CD4-positive, CD25-positive, alpha-beta regulatory T cell (primary cell): ENCODE measurements at places on chromosomes 2 and 18. TPM values are rescaled to one million over a fixed set of nuclear protein-coding genes. Genes with fewer than 3 reads are reported as not detected.

- H3K4me1 ChIP-seq, result no peaks in the 10 kb centered on the region
- peaks cover 58% of the 10 kb centered on the region for H3K36me3 ChIP-seq
- no peak for DNase-seq
- H3K27me3 ChIP-seq, result no peaks in the 10 kb centered on the region
- no peak overlapping the region for H3K27ac ChIP-seq
Measured at GRCh38 chr2:47007223-47007825, 91.7 kb upstream of the MCFD2 start.

PDE1A gene
- total RNA-seq, result not detected

DNA sequence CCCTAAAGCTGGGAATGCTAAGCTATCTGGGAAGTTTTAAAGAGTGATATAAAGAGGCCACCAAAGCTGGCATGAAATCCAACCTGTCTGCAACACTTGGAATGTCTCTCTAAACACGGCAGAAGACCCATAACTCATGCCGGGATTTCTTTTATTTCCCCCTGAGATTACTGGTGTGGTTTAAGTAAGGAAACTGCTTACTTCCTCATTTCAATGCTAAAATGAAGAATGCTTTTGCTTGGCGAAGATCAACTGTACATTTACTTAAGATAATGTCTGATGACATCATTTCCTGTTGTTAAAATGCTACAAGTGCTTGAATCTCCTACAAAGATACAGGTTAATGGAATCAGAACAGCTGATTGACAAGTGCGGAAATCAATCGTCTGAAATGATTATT, 353.8 kb upstream of the SALL3 start:
- DNase-seq, result no peak
- H3K4me3 ChIP-seq, result no peak overlapping the region
- no peaks in the 10 kb centered on the region for H3K4me1 ChIP-seq
- no peaks in the 10 kb centered on the region for H3K36me3 ChIP-seq
- no peak overlapping the region for H3K27ac ChIP-seq

GRCh38 chr2:157782057-157782845, 93.9 kb downstream of the ACVR1 start:
- no peaks in the 10 kb centered on the region for H3K27me3 ChIP-seq
- no peak overlapping the region for H3K4me3 ChIP-seq
- H3K4me1 ChIP-seq, result peaks cover 24% of the 10 kb centered on the region
- DNase-seq, result peak; percentile 46
- H3K27ac ChIP-seq, result no peak overlapping the region
- H3K36me3 ChIP-seq, result peaks cover 30% of the 10 kb centered on the region

GRCh38 chr2:172713365-172713875, 22.2 kb upstream of the RAPGEF4 start:
- no peaks in the 10 kb centered on the region for H3K36me3 ChIP-seq
- no peak overlapping the region for H3K27ac ChIP-seq
- DNase-seq, result no peak
- H3K27me3 ChIP-seq, result no peaks in the 10 kb centered on the region
- H3K4me3 ChIP-seq, result no peak overlapping the region

POTEJ gene
- total RNA-seq, result not detected

FBXO41 gene
- 17.4 TPM for total RNA-seq

DNA sequence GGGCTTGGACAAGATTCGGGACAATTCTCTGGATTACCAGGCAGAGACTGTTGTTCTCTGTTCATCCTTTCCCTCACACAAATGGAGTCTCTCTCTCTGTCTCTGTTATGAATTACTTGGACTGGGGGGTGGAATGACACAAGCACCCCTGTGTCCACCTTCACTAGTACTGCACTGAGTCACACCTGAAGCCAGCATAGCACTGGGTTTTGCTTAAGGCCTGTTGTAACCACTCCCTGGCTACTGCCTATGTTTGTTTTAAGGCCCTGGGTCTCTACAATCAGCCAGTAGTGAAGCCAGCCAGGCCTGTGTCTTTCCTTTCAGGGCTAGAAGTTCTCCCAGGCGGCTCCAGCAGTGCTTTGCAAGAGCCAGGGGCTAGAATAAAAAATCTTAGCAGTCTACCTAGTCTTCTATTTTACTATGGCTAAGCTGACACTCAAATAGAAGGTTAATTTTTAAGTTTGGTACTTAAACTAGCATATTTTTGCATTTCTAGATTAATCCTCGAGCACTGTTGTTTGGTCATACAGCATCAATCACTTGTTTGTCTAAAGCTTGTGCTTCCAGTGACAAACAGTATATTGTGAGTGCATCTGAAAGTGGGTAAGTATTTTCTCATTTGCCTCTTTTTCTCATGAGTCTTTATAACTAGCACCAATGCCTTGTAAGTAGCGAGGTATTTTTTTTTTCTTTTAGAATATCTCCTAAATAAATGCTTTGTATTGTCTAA, 27.8 kb downstream of the WDR7 start:
- H3K4me1 ChIP-seq, result no peaks in the 10 kb centered on the region
- peaks cover 32% of the 10 kb centered on the region for H3K36me3 ChIP-seq
- no peak overlapping the region for H3K4me3 ChIP-seq
- H3K27ac ChIP-seq, result no peak overlapping the region
- DNase-seq, result no peak

GRCh38 chr2:101698014-101698843, 722 bp downstream of the MAP4K4 start:
- peak overlapping the region; percentile 73 for H3K27ac ChIP-seq
- peak; percentile 13 for DNase-seq
- H3K36me3 ChIP-seq, result peaks cover 3% of the 10 kb centered on the region
- H3K27me3 ChIP-seq, result no peaks in the 10 kb centered on the region
- peaks cover 45% of the 10 kb centered on the region for H3K4me1 ChIP-seq
- peak overlapping the region; percentile 98 for H3K4me3 ChIP-seq

DNA sequence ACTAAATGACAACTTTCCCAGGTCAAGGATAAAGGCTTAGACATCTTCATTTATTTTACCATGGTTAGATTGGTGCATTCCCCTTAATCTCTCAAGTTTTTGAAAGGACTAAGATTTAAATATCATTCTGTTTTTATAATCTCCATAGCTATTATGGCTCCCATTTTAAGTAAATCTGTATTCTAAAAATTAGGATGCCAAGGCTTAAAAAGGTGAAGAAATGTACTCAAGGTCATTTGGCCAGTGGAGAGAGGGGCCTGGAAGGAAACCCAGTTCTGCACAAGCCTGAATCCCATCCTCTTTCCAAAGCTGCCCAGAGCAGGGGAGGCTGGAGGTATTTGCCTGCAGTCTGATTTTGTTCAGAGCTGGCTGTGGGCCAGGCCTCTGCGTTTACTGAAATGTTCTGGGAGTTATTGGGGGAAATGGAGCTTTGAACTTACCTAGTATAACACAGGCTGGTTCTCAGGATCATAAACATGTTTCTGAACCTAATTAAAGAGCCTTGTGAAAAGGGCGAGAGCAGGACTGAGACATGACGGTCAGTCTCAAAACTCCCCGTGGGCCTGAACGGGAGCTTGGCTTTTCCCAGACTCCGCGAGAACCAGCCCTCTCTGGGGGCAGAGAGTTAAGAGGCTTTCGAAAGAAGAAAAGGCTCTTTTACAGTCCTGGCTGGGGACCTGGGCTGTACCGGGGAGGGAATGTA, 85.6 kb downstream of the DDX1 start:
- no peaks in the 10 kb centered on the region for H3K4me1 ChIP-seq
- DNase-seq, result no peak
- H3K27me3 ChIP-seq, result no peaks in the 10 kb centered on the region
- H3K36me3 ChIP-seq, result no peaks in the 10 kb centered on the region

DNA sequence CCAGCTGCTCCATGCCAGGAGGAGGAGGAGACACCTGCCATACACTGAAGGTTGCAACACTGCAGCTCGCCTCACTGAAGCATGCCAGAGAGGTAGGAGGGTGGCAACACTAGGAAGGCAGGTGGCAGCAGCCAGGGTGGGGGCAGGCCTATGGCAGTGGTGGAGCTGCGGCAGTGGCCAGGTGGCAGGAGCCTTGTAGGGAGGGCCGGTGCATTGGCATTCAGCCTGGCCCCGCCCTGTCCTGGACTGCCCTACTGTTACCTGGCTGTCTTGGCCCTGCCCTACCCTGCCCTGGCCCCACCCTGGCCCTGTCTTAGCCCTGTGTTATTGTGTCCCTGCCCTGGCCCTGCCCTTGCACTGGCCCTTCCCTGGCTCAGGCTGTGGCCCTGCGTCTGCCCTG, 7.4 kb upstream of the ANKRD62 start:
- H3K27ac ChIP-seq, result no peak overlapping the region
- H3K4me1 ChIP-seq, result no peaks in the 10 kb centered on the region
- no peak for DNase-seq
- no peak overlapping the region for H3K4me3 ChIP-seq
- H3K36me3 ChIP-seq, result no peaks in the 10 kb centered on the region

GPR35 gene
- 11.0 TPM for total RNA-seq

- peaks cover 59% of the 10 kb centered on the region for H3K36me3 ChIP-seq
- peaks cover 3% of the 10 kb centered on the region for H3K4me1 ChIP-seq
- no peak overlapping the region for H3K4me3 ChIP-seq
- DNase-seq, result no peak
- no peak overlapping the region for H3K27ac ChIP-seq
Measured at GRCh38 chr2:54613386-54613785, 110.1 kb upstream of the EML6 start.

DNA sequence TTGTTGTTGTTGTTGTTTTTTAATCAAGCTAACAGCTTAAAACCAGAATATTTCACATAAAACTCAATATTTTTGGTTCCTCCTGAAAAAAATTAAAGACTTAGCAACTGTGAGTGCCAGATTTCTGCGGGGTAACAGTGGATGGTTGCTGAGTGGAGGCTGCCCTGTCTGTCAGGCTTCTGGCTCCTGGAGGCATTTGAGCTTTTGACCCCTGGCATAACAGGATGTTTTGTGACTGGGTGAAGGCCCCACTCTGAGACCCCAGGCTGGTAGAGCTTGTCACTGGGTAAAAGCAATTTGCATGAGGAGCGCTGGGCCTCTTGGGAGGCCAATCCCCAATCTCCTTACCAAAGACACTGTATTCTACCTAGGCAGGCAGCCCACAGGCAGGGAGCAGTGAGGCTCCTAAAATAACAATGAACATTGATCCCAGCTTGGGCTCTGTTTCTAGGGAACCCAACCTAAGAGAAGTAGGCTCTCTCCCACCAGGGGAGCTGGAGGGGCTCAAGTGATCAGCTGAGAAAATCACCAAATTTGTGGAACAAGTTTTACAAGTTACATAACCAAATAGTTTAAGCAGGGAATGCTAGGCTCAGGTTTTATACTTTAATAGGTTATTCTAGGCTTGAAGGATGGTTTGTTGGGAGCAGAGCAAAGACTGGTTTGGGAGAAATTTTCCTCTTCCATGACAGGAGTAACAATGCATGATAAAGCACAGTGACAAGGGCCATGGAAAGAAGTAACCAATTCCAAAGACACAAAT, 5.9 kb upstream of the SPRED2 start:
- H3K27ac ChIP-seq, result no peak overlapping the region
- DNase-seq, result no peak
- no peak overlapping the region for H3K4me3 ChIP-seq
- no peaks in the 10 kb centered on the region for H3K36me3 ChIP-seq
- peaks cover 19% of the 10 kb centered on the region for H3K4me1 ChIP-seq
- H3K27me3 ChIP-seq, result peaks cover 16% of the 10 kb centered on the region

KIDINS220 gene
- 52.2 TPM for total RNA-seq

GRCh38 chr2:21067859-21068537, 24.1 kb upstream of the APOB start:
- no peaks in the 10 kb centered on the region for H3K36me3 ChIP-seq
- DNase-seq, result no peak
- no peak overlapping the region for H3K27ac ChIP-seq
- H3K4me3 ChIP-seq, result no peak overlapping the region
- H3K27me3 ChIP-seq, result peaks cover 2% of the 10 kb centered on the region

GRCh38 chr18:27668158-27668557, 483.1 kb upstream of the CHST9 start:
- DNase-seq, result no peak
- no peaks in the 10 kb centered on the region for H3K4me1 ChIP-seq
- no peaks in the 10 kb centered on the region for H3K36me3 ChIP-seq
- H3K27me3 ChIP-seq, result no peaks in the 10 kb centered on the region
- no peak overlapping the region for H3K27ac ChIP-seq
